Subcutaneous adipose tissue (tissue), 4 donors: ENCODE measurements at places on chromosomes 2 and 18. TPM values are rescaled to one million over a fixed set of nuclear protein-coding genes. Genes with fewer than 3 reads are reported as not detected.

The ANKRD53 gene
- total RNA-seq = 3.5 TPM

The ASXL3 gene
- total RNA-seq = 0.51 TPM

The CNGA3 gene
- total RNA-seq = 0.19 TPM

The PTPN2 gene
- 38.1 TPM for total RNA-seq

The TANC1 gene
- total RNA-seq = 64.8 TPM

The ACAA2 gene
- 173 TPM for total RNA-seq

The STARD6 gene
- total RNA-seq = not detected

The CFC1 gene
- total RNA-seq = not detected

The SOWAHC gene
- total RNA-seq = 9.2 TPM

The MROH2A gene
- total RNA-seq = not detected

The SERPINB5 gene
- not detected for total RNA-seq

The COLEC11 gene
- total RNA-seq = 1.1 TPM

The RGPD4 gene
- total RNA-seq = not detected

The SCN2A gene
- 0.38 TPM for total RNA-seq

The SRD5A2 gene
- total RNA-seq = not detected

The POTEC gene
- not detected for total RNA-seq

The MYO1B gene
- total RNA-seq = 34.3 TPM

The SPC25 gene
- total RNA-seq = not detected

The CBLN2 gene
- total RNA-seq = not detected

The TAF4B gene
- 12.2 TPM for total RNA-seq

The GKN1 gene
- not detected for total RNA-seq

The CCDC148 gene
- total RNA-seq = 0.82 TPM

The CSRNP3 gene
- 1.1 TPM for total RNA-seq

The FBXO15 gene
- not detected for total RNA-seq

The LDLRAD4 gene
- total RNA-seq = 21.2 TPM

The ZEB2 gene
- 187 TPM for total RNA-seq

The DES gene
- total RNA-seq = 20.5 TPM

The TUBB8B gene
- total RNA-seq = not detected

The UGT1A3 gene
- total RNA-seq = not detected

The ZNF892 gene
- 7.2 TPM for total RNA-seq

The DDX1 gene
- total RNA-seq = 83.2 TPM

The OTOS gene
- total RNA-seq = not detected

The IGFBP5 gene
- total RNA-seq = 661 TPM

The ABCG8 gene
- total RNA-seq = not detected

The ITPRIPL1 gene
- 1.3 TPM for total RNA-seq

The RNF144A gene
- 12.2 TPM for total RNA-seq

The UGT1A10 gene
- not detected for total RNA-seq

The RPRM gene
- not detected for total RNA-seq

The APCDD1 gene
- total RNA-seq = 191 TPM

The REG1B gene
- not detected for total RNA-seq

The TCF23 gene
- not detected for total RNA-seq

The MRO gene
- total RNA-seq = 0.49 TPM

The ANKRD36B gene
- 41.8 TPM for total RNA-seq

The PLEKHH2 gene
- total RNA-seq = 78.2 TPM

The MSTN gene
- total RNA-seq = 1.3 TPM

The UPP2 gene
- not detected for total RNA-seq
